HFFc6 (cell line): ENCODE measurements at places on chromosomes 11 and 22.

GRCh38 chr11:1152316-1153104 is 5.2 kb upstream of the MUC5AC start:
- H3K4me1 ChIP-seq: peaks cover 9% of the 10 kb centered on the region
- peaks cover 5% of the 10 kb centered on the region; the same call in 1 of the 2 replicates for H3K36me3 ChIP-seq
- DNase-seq: no peak
- no peak overlapping the region for H3K4me3 ChIP-seq
- 0 out of 2 replicates have a peak overlapping the region, but pooled peaks have one; percentile 9 for H3K27ac ChIP-seq

GRCh38 chr11:13065200-13065787 is 56.2 kb downstream of the RASSF10 start:
- no peaks in the 10 kb centered on the region for H3K36me3 ChIP-seq
- H3K27me3 ChIP-seq: peaks cover 43% of the 10 kb centered on the region
- no peak overlapping the region for H3K27ac ChIP-seq
- H3K4me1 ChIP-seq: no peaks in the 10 kb centered on the region
- no peak for DNase-seq

DNA sequence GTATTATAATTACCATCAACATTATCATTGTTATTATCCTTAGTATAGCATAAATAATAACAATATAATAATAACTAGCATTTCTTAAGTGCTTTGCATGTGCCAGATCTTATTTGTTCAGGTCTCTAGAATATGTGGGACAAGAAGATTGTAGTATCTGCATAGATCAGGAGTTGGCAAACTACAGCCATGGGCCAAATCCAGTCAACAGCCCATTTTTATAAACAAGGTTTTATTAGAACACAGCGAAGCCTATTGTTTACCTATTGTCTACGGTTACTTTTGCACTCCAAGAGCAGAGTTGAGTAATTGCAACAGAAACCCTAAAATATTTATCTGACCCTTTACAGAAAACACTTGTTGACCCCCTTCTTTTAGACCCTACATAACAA is 81.4 kb downstream of the SLC1A2 start:
- peak overlapping the region; percentile 99 for H3K27ac ChIP-seq
- DNase-seq: peak; percentile 10
- H3K4me3 ChIP-seq: peak overlapping the region; percentile 34; the same call in 1 of the 2 replicates
- H3K36me3 ChIP-seq: no peaks in the 10 kb centered on the region
- peaks cover 53% of the 10 kb centered on the region for H3K4me1 ChIP-seq

DNA sequence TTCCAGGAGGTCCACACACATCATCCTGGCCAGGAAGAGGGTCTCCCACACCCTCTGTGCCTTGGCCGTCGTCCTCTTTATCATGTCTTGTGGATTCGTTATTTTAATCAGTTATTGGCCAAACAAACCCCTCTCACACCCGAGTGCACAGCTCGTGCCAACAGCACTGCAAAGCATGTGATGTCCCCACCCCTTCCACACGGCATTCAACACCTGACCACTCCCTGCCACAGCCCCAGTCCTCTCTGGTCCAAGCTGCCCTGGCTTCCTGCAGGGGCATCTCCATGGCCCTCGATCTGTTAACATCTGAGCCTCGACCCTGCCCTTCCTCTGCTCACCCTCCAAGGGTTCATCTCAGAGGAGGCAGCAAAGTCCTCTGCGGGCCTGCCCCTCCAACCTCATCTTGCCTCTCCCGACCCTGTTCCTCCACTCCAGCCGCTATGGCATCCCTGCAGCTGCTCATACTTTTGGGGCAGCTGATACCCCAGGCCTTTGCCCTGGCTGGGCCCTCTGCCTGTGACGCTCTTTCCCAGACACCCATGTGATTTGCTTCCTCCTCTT is 14.0 kb downstream of the MYEOV start:
- H3K36me3 ChIP-seq: peaks cover 46% of the 10 kb centered on the region
- H3K4me3 ChIP-seq: no peak overlapping the region
- H3K27me3 ChIP-seq: no peaks in the 10 kb centered on the region; the same call in 1 of the 2 replicates
- peak overlapping the region; percentile 85 for H3K27ac ChIP-seq
